ENCODE measurements at places on chromosomes 12 and 14.
A peak's percentile ranks its signal among the peaks of the same experiment; 100 is the strongest.

DNA sequence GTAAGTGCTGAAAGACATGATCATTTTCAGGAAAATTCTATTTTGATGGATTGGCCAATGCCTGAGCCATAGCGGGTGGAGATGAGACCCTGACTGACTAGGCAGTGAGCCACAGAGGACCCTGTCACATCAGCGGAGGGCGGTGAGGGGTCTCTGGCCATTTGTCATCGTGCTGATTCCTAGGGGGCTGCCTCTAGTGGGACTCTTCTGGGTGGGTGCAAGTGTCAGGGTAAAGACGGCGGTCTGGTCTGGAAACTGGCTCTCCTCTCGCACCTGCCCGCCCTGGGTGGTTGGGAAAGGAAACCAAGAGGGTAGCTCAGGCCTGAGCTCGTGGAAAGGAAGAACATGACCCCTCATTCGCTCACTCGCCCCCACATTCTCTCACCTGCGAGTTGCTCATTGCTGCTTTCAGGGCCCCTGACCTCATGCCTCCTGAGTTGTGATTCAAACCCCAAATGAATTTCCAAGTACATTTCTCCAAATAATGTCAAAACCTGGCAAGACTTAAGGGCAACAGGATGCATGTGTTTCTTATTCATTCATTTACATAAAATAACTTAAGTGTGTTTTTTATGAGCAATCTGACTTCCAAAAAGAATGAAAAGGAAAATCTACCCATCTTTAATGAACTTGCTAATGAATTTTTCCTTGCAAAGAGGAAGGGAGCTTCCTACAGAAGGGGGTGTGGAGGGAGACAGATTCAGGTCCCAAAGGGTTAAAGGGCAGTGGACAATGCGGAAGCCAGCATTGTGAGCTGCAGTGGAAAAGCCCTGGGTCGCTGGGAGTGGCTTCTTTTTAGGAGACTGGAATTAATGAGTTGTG, 12.8 kb downstream of the MEG3 start:
- DNase-seq: peak; percentile 32

DNA sequence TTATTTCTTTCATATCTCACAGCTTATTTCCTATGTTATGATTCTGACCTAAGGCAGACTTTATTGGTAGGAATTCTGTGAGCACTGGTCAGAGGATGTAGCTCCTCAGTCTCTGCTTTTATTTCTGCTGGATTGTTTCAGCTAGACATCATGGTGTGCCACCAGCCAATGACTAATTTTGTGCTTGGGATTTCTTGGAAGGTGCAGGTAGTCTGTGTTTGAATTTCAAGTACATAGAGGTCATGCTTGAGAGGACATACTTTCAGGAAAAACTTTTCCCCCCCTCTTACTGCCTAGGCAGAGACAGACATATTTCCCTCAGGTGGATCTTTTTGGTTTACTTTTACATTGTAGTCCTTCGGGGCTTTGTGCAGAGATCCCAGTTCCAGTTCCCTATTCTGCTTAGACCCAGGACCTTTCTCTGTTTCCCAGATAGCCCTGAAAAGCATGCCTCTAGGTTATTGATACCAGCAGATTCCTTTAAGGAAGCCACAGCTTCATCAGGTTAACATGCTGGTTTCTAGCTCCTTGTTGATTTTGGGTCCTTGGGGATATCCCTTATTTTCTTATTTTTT, 28.6 kb downstream of the BRMS1L start:
- no peak for DNase-seq

DNA sequence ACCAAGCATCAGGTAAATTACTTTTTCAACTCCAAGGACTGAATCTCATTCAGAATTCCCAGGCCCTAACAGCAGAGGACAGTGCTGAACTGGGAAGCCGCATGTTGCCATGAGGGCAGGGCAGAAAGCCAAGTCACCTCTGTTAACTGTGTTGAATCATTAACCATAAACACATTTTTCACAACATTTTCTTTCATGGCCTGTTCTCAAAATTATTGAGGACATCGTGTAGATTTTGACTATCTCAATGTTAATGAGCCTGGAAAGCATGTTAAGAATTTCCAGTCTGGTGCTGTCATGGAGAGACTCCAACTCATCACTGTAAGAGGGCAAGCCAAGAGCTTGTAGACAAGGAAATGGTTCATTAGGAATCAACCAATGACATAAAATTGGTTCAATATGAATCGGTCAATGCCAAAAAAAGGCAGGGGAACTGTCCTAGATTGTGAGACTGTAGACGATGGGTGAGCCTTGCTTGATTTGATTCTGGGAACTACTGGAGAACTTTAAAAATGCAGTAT, 33.7 kb downstream of the CPM start:
- no peak for DNase-seq

- no peak for DNase-seq
Observed at GRCh38 chr12:54022960-54023884, 5.0 kb upstream of the HOXC6 start.

DNA sequence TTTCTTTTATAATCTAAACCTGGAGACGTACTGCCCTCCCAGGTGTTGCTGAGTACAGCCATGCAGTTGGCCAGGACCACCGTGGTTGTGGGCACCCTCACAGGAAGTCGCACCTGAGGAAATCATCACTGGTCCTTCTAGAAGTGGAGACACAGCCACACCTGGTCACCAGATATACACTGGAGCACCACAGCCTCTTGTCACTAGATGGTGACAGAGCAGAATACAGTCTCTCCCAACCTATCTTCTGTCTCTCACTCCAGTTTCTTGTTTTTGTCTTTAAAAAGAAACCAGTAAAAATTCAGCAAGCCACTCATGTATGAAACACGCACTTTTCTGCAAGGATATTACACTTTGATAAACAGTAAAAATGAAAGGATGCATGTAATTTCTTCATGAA, 43.1 kb upstream of the GPHB5 start:
- DNase-seq: no peak

DNA sequence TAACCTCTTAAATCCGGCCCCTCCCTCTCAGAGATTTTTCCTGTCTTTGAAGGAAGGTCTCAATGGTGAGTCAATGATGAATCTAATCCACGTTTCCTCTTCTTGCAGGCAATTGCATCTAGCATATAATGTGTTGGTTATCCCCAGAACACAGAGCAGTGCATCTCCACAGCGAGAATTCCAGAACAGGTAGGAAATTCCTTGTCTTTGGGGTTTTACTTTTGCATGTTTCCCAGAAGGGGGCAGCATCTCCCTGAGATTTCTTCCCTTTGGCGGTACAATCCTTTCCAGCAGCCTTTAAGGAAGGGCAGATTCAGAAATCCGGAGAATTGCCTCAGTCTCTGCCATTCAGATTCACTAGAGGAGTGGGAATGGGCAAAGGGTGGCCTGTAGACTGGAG, 128.0 kb downstream of the KCNA5 start:
- peak; percentile 51 for DNase-seq

DNA sequence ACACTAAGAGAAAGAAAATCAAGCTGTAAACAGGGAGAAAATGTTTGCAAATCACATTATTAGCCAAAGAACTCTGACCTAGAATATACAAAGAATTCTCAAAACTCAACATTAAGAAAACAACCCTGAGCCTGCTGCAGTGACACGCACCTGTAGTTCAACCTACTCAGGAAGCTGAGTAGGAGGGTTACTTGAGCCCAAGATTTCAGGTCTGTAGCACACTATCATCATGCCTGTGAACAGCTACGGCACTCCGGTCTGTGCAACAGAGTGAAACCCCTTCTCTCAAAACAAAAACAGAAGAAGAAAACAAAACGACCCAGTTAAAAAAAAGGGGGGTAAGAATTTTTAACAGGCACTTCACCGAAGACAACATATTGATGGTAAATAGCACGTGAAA, 20.8 kb downstream of the SAV1 start:
- no peak for DNase-seq

GRCh38 chr12:126519833-126520232, 1454.6 kb downstream of the AACS start:
- no peak for DNase-seq

DNA sequence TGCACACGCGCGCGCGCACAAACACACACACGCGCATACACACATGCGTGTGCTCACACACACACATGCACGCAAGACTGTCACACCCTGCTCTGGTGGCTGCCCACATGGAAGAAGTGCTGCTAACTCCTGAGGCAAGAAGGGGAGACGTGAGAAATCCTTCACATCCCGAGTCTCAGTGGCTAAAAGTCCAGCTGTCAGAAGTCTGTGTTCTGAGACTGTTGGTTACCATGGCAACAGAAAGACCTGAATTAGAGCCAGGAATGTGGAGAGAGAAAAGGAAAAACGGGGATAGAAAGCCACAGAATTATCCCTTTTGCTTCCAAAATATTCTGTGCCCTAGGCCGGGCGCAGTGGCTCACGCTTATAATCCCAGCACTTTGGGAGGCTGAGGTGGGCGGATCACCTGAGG, 71.2 kb downstream of the PPFIBP1 start:
- peak; percentile 38 for DNase-seq

GRCh38 chr12:28539691-28540323, 349.6 kb downstream of the CCDC91 start:
- DNase-seq: no peak

DNA sequence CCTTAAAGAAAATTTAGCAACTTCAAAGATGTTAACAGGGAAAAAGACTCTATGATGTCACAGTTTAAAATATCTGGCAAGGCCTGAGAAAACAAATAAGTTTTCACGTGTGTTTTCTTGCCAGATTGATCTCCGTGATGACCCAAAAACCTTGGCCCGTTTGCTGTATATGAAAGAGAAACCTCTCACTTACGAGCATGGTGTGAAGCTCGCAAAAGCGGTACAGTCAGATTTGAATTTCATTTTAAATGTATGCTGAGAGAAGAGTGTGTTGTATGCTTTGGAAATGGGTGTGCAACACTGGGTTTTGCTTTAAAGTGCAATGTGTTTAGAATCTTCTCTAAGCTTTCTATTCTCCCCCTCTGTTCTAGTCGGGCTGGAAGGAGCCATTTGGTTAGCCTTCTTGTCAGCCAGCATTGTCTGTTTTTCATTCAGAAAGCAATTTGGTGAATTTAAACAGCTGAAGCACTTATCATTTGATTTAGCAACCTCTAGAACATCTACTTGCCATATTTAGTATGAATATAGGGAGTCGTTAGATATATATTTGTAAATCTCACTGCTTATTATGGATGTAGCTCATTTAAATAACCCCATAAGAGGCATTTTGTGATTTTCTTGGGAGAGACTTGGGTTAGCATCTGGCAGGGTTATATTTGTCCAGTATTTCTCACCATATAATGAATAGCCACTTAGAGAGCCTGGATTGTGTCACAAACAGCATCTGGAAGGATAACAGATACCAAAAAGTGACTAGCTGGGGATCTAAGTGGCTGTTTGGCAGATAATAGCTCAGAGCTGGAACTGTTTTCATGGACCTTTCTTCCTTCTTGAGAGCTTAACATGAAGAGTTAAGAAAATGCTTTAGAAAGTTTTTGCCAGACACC, 35.5 kb downstream of the GPHB5 start:
- no peak for DNase-seq

GRCh38 chr12:51748235-51748634, 100.3 kb downstream of the FIGNL2 start:
- no peak for DNase-seq

DNA sequence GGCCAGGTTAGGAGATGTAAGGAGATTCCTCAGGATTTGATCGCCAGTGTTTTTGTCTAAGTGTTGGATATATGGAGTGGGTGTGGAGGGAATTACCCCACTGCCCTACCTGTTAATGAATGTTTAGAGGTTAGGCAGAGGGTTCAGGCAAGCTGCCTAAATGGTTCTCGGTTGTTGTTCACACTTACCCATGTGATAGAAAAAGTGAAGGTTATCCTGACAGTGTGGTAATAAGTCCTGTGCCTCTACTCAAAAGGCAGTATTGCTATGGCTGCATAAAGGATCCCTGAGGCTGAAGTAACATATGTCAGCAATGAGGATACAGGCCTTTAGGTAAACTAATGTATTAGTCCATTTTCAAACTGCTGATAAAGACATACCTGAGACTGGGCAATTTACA, 112.0 kb downstream of the GPHN start:
- no peak for DNase-seq

DNA sequence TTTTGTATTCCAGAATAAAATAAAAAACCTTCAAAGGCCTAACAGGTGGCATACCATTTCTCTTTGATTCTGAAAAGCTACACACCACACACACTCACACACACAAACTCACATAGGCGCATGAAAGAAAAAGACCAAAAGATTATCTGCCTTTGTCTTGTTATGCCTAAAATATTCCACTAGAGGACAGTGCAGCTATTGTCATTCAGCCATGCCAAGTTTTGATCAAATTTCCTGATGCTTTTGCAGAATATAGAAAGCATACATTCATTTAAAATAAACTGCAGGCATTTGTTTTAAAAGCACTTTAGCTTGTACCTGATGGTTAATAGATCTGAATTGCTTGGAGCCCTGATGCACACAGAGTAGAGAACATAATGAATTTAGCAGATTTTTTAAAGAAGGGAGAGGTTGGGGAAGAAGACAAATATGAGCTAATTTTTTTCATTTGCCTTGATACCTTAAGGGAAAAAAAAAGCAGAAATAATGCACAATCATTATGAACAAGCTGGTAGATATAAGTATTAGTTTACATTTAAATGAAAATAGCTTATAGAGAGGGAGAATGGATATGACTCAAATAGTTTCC, 1766.9 kb upstream of the SEL1L start:
- peak; percentile 47 for DNase-seq

GRCh38 chr14:24355009-24355408, 13.0 kb upstream of the NFATC4 start:
- DNase-seq: no peak

DNA sequence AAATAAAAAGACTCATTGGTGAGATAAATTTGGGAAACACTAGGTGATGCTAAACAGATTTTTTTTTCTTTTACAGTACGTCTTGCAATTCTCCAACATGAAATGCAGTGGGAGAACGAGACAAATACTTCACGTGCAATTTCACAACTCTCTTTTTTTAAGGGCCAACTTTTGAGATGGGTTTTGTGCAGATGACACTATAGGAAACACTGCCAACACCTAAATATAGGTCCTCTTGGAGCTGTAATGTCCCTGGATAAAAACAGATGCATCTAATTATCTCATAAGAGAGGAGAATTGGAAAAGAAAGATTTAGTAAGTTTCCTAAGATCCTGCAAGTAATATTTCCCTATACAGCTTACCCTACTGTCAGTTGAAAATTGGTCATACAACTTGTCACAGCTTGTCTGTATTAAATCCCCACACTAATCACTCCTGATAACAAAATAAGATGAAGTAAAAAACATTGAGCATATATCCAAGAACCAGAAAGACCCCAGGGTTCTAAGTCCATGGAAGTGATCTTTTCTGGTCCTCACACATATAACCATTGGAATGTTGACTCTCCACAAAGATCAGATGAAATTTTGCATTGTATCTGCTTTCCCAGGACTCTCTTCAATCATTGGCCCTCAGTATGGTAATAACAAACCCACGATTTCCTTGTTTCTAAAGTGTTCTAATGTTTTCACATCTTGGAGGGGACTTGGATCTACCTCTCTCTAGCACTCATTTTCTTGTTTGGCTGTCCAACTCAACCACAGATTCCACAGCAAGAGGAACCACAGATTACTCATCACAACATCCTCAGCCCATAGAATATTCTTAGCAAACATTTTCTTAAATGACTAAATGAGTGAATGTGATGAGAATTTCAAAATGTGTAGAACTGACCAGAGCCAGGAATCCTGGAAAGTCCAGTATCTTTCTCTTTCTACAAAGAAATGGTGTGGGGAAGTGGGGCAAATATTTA, 769.4 kb upstream of the USP15 start:
- no peak for DNase-seq

GRCh38 chr12:28367326-28367725, 177.1 kb downstream of the CCDC91 start:
- DNase-seq: no peak
